ENCODE measurements at places on chromosomes 1 and 21.

DNA sequence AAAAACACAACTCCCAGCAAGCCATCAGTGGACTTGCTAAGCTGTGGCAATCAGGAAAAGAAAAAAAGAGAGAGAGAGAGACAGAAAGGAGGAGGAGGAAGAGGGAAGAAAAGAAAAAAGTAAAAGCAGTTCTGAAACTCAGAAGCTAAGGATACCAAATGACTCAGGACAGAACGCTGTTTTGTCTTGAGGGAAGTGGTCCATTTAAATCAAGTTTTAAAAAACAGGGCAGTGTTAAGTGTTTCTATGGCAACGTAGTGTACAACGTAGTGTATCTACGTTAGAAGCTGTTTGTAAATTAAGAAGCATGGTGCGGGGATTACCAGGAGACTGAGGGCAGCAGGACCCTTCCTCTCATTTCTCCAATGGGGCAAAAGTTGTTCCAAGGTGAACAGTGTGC lies 5.8 kb downstream of the ADORA3 start:
- DNase-seq: no peak

DNA sequence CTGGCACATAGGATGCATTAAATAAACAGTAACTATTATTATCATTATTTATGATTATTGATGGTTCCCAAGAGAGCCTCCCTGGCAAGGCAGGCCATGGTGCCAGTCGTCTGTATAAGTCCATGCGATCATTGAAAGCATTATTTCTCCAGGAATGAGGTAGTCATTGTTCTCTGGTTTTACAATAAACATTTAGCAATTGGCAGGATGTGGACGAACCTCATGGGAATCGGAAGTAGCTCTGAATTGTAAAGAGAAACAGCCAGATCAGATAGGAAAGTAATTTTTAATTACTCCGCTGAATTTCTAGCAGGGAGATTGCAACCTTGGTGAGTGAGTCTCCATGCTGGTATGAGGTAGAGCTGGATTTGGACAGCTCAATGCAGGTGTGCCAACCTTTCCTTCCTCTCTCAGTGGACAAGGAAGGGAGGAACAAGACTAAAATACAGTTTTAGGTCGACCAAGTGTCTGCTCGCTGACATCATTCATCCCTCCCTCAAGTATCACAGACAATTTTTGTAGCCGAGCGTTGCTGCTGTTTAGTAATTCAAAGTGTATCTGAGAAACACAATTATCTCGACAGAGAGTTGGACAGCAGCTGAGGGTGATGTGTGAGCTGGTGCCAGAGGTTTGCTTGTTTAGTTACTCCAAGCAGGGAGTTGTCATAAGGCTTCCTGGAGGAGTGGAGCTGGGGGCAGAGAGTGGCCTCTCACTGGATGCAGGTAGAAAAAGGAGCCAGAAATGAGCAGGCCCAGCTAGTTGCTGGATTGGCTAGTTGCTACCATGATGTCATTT lies 250.8 kb downstream of the KCNJ6 start:
- no peak for DNase-seq

GRCh38 chr1:119799003-119799402 lies 12.3 kb downstream of the REG4 start:
- DNase-seq: no peak

- no peak for DNase-seq
Observed at GRCh38 chr1:204072931-204073836, at the start of gene SOX13. Gene SOX13, plus strand, starts transcription at chr1:204073115. Its CDS starts 39,801 bp downstream, at chr1:204112916.

- no peak for DNase-seq
Observed at GRCh38 chr1:209717818-209718217, 13.2 kb downstream of the HSD11B1 start.

DNA sequence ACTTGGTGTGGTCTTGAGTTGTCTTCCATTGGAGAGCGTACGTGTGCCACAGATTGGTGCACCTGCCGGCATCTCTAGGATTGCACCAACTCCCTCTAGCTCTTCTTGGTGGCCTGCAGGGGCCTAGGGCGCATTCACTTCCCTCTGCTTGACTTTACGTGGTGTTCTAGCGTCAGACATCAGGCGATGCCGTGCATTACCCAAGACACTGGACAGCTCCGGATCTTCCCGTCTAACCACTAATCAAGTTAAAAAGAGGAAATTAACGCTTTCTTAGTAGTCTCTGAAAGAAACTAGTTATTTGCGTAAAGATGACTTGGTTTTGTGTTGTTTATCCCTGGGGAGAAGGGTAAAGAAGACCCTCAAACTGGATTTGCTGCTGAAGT lies 510 bp upstream of the IL10RB start:
- peak; percentile 30 for DNase-seq

DNA sequence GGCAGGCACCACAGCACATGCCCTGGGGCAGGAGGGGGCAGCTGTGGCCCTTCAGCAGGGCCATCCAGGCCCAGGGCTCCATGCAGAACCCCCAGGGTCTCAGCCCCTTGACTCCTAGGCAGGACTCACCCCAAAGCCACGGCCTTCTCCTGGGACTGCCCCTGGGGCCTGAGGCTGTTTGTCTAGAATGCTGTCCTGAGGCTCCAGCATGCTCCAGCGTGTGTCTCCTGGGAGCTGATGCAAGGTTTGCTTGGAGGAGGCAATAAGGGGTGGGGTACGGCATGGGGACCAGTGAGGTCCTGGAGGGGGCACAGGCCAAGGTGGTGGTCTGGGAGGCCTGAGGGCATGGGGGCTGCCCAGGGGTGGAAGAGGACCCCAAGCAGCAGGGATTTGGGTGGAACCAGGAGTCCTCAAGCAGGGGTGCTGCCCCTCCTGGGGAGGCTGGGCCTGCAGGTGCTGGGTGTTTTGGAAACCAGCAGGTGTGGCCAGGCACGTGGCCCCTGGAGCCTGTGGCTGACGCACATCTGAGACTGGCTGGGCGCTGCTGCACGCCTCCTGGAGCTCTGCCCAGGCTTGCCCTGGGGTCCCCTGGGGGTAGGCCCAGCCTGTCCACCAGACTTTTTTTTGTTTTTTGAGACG lies 7.8 kb upstream of the CALML6 start:
- no peak for DNase-seq

- no peak for DNase-seq
Observed at GRCh38 chr1:217982331-217983050, 302.6 kb upstream of the RRP15 start.

DNA sequence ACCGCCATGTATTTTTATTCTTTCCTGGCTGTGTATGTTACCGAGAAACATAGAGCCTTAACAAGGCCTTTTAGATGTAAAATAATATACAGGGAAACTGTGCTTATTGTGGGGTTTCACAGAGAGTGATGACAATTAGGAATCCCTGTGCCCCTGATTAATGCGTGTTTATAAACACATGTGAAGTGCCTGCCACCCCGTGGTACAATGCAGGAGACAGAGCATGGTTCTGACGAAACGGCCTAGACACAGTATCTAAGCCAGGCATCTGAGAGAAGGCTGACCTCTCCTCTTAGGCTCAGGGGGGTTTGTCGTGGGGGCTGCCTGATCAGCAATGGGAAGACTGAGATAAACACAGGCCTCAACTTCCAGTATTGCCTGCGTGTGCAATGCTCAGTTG lies 200.0 kb downstream of the AJAP1 start:
- no peak for DNase-seq

DNA sequence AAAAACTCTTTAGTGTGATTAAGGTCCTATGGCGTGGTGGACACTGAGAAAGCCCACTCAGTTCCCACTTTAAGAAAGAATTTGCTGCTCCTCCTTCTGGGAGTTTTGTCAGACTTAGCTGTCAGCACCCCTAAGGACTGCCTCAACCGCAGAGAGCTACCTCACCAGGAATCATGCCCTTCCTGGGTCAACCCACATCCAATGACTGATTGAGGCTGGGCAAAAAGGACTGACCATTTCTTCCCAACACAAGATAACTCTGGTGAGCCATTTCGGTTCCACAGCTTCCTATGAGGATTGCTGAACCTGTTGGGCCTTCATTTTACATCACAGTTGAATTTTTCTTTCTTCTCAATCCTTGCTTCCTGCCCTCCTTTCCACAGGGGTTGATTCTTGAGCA lies 197.9 kb downstream of the NCAM2 start:
- DNase-seq: no peak

GRCh38 chr1:109776911-109777310 lies 13.2 kb upstream of the EPS8L3 start:
- peak; percentile 20 for DNase-seq

- no peak for DNase-seq
Observed at GRCh38 chr1:21317035-21317689, 26.9 kb upstream of the ECE1 start.

- DNase-seq: no peak
Observed at GRCh38 chr1:53368314-53369033, 40.6 kb upstream of the LRP8 start.

DNA sequence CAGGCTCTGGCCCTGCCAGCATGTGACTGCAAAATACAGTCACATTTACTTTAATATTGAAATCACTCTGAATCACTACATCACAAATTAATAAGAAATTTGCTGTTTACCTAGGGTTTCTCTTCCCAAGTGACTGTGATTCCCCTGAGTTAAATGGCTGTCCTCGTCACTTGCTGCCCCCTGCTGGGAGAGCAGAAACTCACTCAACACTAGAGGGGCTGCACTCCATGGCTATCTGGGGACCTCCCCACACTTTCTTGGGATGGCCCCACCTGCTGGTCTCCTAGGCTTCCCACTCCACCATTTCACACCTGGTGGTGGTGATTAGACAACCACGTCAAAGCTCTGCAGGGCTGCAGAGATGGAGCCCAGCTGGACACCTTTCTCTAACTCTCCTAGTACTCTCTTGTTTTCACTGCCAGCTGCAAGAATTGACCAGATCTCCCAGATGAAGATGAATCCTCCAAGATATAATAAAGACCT lies 63.4 kb downstream of the CD2 start:
- no peak for DNase-seq

- DNase-seq: no peak
Observed at GRCh38 chr1:80384083-80384830, 1377.7 kb upstream of the ADGRL4 start.

GRCh38 chr1:57483954-57484353 lies 60.1 kb upstream of the DAB1 start:
- DNase-seq: no peak

GRCh38 chr1:89939059-89939570 lies 55.8 kb upstream of the ZNF326 start:
- DNase-seq: no peak

DNA sequence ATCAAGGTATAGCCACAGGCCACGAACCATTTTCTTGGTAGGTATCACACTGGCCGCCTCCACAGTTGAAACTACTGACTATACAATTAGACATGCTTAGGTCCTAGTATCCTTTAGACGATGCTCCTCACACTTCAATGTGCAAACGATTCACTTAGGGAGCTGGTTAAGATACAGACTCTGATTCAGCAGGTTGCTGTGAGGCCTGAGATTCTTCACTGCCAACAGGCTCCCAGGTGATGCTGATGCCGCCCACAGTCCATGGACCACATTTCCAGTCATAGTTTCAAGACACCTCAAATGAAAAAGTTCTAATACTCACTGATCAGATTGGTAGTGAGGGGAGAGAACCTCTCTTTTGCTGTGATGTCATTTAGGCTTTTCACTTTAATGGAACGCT lies 6.8 kb downstream of the ATP5PO start:
- no peak for DNase-seq

DNA sequence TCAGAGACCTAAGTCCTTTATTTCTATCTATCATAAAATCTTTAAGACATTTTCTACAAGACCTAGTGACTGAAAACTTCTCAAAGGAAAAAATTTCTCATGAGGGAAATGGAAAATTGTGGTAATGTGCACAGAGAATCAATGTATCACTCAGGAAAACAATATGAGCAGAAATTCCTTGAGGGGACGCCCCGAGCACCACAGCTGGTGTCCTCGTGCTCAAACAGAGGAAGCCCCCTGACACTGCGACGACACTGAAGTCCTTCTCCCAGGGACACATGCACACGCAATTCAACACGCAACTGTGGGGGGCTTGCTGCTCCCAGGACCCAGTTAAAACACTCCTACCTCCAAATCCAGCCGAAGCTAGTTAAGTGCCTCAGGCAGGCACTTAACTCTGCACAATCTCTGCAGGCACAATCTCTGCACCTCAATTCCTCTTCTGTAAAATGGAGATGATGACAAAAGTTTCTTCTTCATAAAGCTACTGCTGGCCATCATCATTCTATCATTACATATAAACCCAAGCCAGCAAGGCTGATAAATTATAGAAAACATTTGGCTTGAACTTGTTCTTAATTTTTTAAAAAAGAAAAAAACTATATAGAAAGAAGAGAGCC lies 16.0 kb downstream of the ZBTB17 start:
- DNase-seq: no peak

DNA sequence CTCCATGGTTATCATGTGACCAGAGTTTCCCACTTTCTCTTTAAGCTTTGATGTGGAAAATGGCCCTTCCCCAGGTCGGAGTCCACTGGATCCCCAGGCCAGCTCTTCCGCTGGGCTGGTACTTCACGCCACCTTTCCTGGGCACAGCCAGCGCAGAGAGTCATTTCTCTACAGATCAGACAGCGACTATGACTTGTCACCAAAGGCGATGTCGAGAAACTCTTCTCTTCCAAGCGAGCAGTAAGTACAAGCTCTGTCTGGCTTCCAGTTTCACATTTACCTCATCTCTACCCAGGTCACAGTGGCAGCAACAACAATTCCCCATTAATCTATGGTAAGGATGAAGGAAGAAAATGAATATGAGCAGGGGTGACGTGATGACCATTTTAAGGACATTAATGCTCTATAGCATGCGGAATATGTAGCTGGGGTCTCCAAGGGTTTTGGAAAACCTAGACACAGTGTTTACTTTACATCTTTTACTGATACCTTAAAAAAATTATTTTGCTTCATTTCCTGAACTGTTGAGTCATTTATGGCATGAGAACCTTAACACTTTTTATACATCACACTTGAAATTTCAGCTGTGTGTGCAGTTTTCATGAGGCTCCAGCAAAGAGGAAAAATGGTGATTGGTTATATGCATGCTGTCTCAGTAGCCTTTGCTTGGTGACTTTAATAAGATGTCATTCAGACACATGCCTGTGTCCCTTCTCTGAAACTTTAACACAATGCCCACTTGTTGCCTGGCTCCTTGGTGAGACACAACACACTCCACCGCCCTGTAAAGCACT lies 286.3 kb upstream of the SGIP1 start:
- DNase-seq: no peak

GRCh38 chr21:42406201-42406621 lies 2.5 kb downstream of the UBASH3A start:
- no peak for DNase-seq

- DNase-seq: no peak
Observed at GRCh38 chr1:86596741-86597290, 49.9 kb downstream of the CLCA4 start.

DNA sequence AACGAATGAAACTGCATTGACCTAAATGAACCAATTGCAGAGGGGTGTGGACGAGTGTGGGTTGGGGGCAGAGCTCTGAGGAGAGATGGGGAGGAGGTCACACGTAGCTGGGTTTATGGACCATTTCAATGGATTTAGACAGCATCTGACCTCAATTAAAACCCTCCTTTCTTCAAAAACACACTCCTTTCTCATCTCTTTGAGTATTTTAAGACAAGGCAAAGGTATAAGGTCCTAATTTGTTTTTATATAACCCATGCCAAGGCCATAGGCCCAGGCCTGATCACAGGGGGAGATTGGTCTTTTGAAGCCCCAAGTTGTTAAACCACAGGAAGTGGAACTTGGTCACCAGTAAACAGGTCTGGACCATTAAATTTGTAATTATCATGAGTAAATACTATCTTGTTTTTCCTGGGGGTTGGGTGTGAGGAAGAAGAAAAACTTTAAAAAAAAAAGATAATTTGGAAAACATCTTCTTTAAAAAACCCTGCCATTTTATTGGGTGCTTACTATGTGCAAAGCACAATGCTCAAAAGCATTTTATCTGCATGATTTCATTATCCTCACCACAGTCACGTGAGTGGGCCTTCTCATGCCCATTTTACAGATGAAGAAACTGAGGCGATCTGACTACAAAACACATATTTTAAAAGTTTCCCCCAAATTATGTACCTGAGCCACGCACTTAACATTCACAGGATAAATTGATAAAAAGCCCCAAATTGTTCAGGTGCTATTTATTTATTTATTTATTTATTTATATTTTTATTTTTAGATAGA lies 8.9 kb upstream of the INAVA start:
- no peak for DNase-seq
